ENCODE measurements at places on chromosomes 12 and 14.

- peak; percentile 50 for DNase-seq
Measured at GRCh38 chr14:96090441-96091148, 51.4 kb downstream of the C14orf132 start.

DNA sequence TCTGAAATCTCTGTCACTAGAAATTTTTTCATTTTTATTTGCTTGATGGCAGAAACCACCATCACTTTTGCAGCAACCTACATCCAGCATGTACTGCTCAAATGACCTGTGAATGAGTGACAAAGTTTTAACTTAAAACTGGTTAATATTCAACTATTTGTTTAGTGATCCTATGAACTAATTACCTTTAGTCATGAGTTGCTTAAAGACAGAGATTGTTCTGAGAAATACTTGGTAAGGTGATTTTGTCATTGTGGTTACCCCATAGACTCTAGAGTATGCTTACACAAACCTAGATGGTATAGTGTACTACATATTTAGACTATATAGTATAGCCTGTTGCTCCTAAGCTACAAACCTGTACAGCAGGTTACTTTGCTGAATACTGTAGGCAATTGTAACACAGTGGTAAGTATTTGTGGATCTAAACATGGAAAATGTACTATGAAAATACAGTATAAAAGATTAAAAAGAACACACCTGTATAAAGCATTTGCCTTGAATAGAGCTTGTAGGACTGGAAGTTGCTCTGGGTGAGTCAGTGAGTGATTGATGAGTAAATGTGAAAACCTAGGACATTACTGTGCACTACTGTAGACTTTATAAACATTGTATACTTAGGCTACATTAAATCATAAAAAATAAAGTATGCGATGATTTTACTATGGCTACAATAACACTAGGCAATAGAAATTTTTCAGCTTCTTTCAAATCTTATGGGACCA, 256.6 kb upstream of the PPFIA2 start:
- DNase-seq: no peak

- no peak for DNase-seq
Measured at GRCh38 chr12:132169376-132169775, 25.1 kb downstream of the NOC4L start.

DNA sequence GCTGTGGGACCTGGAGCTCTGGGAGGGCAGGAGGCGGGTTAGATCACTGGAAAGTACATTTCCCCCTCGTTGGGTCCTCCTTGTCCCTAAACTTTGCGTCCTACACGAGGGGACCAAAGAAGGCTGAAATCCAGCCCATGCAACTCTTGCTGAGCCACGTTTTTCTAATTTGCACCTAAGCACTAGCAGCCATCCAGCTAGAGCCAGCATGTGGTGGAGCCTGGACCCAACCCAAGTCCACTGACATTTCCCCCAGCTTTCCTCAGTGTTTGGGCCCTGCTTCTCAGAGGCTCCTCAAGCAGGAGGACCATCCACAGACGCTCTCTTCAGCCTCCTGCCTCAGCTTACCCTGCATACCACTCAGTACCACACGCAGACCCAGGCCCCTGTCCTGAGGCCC, 49.7 kb downstream of the TSPAN11 start:
- DNase-seq: no peak

DNA sequence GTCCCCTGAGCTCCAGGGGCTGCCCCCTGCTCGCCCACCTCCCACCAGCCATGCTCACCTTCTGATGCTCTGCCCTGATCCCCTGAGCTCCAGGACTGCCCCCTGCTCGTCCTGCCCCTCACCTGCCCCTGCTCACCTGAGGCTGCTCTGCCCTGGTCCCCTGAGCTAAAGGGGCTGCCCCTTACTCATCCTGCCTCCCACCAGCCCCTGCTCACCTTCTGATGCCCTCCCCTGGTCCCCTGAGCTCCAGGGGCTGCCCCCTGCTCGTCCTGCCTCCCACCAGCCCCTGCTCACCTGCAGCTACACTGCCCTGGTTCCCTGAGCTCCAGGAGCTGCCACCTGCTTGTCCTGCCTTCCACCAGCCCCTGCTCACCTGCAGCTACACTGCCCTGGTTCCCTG, 247.2 kb downstream of the TMEM121 start:
- DNase-seq: no peak

- no peak for DNase-seq
Measured at GRCh38 chr14:90570461-90570860, 173.6 kb downstream of the CALM1 start.

GRCh38 chr12:42741771-42742510, 152.4 kb upstream of the PRICKLE1 start:
- no peak for DNase-seq

DNA sequence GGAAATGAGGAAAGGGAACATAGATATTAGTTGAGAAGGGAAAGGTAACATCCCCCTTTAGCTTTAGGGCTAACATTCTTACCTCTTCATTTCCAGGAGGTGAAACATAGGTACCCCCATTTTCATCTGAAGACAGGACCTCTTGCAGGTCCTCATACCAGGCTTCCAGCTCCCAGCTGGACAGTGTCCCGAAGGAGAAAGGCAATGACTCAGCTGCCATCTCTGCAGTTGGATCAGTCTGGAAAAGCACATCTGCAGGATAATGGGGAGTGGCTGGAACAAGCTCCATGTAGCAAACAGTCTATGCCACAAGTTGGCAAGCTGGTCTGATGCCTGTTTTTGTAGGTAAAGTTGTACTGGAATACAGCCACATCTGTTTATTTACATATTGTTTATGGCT, 3.1 kb downstream of the DDIT3 start:
- DNase-seq: no peak

DNA sequence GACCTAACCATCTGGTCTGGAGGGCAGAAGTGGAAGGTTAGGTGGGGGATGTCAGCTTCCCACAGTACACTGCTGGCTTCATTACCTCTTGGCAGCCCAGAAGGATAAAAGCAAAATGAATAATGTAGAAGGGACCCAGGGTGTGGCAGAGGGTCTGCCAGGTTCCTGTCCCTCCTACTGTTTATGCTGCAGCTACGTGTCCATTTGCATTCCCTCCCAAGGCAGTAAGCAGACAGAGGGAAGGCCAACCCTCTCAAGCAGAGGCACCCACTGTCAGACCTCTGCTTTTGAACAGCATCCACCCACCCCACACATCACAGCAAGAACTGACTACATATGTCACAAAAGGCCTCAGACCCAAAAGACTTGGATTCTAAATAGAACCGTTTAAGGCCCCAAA, 19.4 kb downstream of the MAX start:
- DNase-seq: no peak

DNA sequence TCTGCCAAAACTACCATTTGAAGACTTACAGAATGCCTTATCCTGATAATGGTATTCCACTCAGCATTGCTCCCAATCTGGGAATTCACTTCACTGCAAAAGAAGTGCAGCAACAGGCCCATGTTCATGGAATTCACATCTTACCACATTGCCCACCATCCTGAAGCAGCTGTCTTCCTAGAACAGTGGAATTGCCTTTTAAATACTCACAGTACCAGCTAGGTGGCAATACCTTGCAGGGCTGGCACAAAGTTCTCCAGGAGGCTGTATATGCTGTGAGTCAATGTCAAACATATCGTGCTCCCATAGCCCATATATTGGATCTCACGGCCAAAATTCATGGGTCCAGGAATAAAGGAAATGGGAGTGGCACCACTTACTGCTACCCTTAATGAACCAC, 83.8 kb upstream of the PLEKHG7 start:
- no peak for DNase-seq

- DNase-seq: no peak
Measured at GRCh38 chr12:1305791-1306500, 288.4 kb downstream of the FBXL14 start.

GRCh38 chr14:23528555-23528954, 23.0 kb downstream of the ZFHX2 start:
- no peak for DNase-seq

DNA sequence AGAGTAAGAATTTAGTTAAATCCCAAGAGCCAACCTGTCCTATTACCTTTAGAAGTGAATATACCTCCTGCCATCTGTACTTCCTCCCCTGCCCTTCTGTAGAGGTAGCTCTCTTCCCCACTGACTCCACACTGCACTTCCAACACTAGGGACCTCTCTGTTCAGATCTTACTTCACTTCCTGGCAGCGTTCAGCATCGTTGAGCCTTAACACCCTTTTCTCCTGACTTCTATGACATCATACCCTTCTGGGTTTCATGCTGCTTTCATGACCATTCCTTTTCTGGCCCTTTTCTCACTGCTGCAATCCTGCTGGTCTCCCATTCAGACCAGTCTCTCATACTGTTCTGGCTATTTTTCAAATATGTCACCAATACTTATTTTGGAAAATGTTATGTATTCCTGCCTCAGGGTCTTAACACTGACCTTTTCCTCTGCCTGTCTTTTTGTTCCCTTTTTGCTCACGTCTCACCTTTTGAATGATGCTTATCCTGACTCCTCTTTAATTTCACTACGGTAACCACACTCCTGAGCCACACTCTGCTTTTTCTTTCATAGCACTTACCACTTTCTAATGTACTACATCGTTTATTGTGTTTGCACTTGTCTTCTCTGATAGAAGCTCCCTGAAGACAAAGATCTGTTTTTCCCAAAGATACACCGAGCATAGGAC, 67.6 kb downstream of the PLEKHA5 start:
- no peak for DNase-seq

GRCh38 chr12:70994217-70994788, 73.8 kb upstream of the PTPRR start:
- DNase-seq: no peak

- DNase-seq: no peak
Measured at GRCh38 chr12:100031836-100032235, 47.1 kb upstream of the ANKS1B start.

DNA sequence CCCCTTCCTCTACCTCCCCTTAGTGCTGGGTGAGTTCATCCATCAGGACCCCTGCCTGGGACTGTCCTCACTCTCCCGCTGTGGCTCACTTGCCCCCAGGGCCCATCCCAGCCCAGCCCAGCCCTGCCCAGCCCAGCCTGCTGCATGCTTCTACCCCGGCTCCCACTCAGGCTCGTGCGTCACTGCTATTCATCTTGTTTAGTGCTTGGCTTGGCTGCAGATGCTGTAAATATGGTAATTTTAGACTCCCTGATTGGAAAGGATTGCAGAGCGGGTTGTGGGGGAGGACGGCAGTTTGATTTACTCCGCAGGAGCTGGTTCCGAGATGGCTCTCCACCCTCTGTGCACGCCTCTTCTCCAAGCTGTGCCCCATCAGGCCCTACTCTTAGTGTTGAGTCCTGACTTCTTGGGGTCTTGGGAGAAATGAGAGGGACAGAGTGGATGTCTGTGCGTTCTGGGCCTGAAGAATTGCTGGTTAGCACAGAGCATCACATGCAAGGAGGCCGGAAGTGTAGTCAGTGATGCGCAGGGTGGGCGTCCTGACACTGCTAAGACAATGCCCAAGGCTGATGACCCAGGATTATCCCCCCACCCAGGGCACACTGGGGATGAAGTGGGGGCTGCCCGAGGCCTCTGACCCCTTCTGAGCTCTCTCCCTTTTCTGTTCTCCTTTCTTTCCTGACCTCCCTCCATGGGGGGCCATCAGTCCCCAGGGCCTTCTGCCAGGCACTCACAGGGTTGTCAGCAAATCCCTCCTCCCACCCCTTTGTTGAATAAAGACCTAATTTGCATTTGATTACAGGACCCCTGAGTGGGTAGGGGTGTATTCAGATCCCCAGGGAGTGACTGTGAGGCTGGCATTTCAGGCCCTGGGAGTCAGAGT, 244.4 kb downstream of the ZFP36L1 start:
- peak; percentile 73 for DNase-seq

- no peak for DNase-seq
Measured at GRCh38 chr12:124566997-124567672, at the start of gene NCOR2. NCOR2 (minus strand) TSS chr12:124567612; CDS start chr12:124495251, 72,361 bp downstream.

GRCh38 chr14:97456958-97457357, 659.8 kb downstream of the VRK1 start:
- DNase-seq: no peak

GRCh38 chr14:81889529-81889928, 355.9 kb upstream of the SEL1L start:
- DNase-seq: no peak

DNA sequence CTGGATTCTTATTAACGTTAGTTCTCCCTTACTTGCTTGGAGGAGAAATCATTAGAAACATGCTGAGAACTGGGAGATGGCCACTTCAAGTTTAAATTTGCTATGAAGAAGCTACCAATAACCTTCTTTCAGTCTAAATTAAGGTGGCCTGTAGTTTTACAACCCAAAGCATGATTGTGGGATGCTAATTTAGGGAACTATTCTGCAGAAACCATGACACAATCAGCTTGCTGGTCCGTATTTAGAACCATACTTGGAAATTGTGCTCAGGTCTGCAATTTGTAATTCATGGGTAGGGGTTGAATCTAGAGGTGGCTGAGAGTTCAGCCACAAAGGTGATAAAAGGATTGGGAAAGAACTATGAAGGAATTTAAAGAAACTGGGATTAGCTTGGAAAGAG, 405.7 kb downstream of the RAD51B start:
- DNase-seq: no peak
